ENCODE measurements at places on chromosomes 7 and 10. TPM values are rescaled to one million over a fixed set of nuclear protein-coding genes. Genes with fewer than 3 reads are reported as not detected.

The HBP1 gene
- polyA plus RNA-seq = 55.4 TPM

The HABP2 gene
- polyA plus RNA-seq = 0.10 TPM

The BICC1 gene
- polyA plus RNA-seq = 14.9 TPM

The WAPL gene
- 28.9 TPM for polyA plus RNA-seq

The KDM7A gene
- 8.2 TPM for polyA plus RNA-seq

The TFPI2 gene
- 1.8 TPM for polyA plus RNA-seq

The EPDR1 gene
- polyA plus RNA-seq = 102 TPM

The STRIP2 gene
- polyA plus RNA-seq = 9.3 TPM

The SCART1 gene
- 1.1 TPM for polyA plus RNA-seq

The NEUROG3 gene
- not detected for polyA plus RNA-seq

The CNNM1 gene
- polyA plus RNA-seq = not detected

- no peak for DNase-seq
These were observed 114.8 kb downstream of the LMBR1 start for GRCh38 chr7:156778201-156778600.

GRCh38 chr10:18793951-18794350 is 134.7 kb downstream of the ARL5B start:
- DNase-seq = peak; percentile 17

GRCh38 chr7:70738151-70738885 is 393.6 kb upstream of the GALNT17 start:
- DNase-seq = peak; percentile 18

- peak; percentile 47 for DNase-seq
These were observed 145.1 kb downstream of the GRM8 start for GRCh38 chr7:127107601-127108007.

DNA sequence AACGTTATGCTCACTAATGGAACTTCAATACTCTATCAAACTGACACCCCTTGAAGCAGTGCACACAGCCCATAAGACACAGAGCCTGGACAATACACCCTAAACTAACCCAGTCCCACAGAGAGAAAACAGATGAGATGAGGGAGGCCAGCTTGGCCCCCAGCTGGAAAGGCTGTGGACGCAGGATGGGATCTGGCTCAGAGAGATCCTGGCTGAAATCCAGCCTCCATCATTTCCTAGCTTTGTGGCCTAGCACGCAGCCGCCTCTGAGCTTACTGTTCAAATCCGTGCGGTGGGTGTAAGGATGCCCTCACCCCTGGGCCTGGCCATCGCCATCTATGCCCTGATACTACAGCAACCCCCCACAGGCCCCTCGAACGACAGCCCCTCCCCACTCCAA is 32.7 kb downstream of the SNX8 start:
- DNase-seq = peak; percentile 86

DNA sequence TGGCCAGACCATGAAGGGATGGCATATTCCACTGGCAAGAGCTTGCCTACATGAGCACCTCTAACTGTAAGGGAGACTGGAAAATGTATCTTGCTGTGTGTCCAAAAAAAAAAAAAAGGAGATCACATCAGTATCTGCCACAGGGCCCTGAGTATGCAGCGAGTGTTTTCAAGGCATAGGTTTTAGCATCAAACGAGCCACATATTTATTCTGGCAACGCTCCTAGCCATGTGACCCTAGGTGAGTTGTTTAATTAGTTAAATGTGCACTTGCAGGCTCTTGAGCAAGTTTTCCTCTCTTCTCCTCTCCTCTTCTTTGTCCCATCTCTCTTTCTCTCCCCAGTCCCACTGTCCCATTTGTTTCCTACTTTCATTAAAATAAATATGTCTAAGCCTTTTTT is 428.7 kb upstream of the AKR1E2 start:
- DNase-seq = no peak

- DNase-seq = no peak
These were observed 623 bp downstream of the INPP5A start for GRCh38 chr10:132538031-132538789.

- DNase-seq = no peak
These were observed 49.0 kb downstream of the TMEM270 start for GRCh38 chr7:73909996-73910395.

- peak; percentile 23 for DNase-seq
These were observed 2.5 kb downstream of the SCIN start for GRCh38 chr7:12572941-12573575.

DNA sequence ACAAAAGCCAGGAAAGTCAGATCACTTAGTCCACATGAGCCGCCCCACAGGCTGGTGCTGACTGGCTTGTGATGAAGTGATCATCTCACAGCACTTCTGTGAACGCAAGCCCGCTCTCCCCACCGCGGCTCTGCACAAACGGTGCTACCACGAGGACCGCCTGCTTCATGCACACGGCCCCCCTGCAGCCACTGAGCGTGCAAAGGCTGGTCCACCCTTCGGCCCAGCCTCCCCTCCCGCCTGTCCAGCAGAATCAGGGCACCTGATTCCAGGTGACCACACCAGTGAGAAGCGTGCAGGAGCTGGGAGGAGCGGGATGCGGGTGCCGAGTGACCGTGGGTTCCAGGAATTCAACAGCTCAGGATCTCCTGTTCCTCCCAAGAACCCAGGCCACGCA is 32.2 kb downstream of the MAD1L1 start:
- no peak for DNase-seq

- no peak for DNase-seq
These were observed 195.0 kb downstream of the AHR start for GRCh38 chr7:17493446-17493845.

GRCh38 chr7:37281368-37282092 is 167.1 kb downstream of the ELMO1 start:
- no peak for DNase-seq

DNA sequence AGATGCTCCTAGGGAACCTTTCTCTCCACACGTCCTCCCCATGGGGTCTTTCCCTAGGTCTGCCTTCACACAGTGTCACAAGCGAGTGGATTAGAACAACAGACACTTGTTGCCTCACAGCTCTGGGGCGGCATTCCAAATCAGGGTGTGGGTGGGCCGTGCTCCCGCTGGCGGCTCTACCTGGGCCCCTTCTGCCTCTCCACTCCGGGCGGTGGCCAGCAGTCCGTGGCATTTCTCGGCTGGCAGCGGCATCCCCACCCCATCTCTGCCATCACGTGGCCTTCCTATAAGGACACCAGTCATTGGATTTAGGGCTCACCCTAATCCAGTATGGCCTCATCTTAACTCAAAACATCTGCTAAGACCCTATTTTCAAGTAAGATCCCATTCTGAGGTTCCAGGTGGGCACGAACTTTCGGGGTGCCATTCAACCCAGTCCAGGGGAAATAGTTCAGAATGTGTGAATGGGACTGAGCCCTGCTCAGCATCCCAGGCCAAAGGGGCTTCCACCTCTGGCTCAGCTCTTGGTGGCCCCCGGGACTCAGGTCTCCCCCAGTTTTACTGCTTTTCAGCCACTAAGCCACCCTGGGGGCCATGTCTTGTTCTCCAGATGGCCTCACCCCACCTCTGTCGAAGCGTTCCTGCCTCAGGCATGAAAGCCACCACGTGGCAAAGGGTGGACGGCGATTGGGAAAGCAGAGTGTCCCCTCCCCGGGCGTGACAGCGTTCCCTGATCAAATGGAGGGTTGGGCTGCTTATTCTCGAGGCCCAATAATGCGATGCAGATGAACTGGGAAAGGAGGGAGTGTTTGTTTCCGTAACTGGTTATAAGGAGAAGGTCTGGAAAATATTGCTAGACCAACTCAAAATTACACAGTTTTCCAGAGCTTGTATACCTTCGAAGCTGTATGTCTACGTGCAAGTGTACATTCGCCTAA is 350.0 kb downstream of the GLRX3 start:
- no peak for DNase-seq

DNA sequence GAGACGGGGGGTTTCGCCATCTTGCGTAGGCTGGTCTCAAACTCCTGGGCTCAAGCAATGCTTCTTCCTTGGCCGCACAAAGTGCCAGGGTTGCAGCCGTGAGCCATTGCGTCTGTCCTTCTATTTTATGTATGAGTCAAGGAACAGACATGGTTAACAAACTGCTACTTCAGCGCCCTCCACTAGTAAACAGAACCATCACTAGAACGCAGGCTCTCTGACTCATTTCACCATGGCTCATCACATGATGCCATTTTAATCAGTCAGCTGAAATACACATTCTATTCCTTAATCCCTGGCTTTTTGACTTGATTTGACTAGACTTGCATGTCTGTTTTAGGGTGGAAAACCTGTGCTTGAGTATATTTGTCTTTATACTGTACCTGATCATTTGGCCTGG is 41.3 kb downstream of the CELF2 start:
- DNase-seq = no peak

GRCh38 chr7:55440040-55440690 is 75.0 kb downstream of the LANCL2 start:
- DNase-seq = no peak

GRCh38 chr7:44145969-44146911 is 5.1 kb upstream of the MYL7 start:
- DNase-seq = peak; percentile 58

- DNase-seq = no peak
These were observed 109.3 kb downstream of the AOAH start for GRCh38 chr7:36614959-36615358.

GRCh38 chr10:86547296-86547695 is 25.7 kb upstream of the WAPL start:
- DNase-seq = no peak

DNA sequence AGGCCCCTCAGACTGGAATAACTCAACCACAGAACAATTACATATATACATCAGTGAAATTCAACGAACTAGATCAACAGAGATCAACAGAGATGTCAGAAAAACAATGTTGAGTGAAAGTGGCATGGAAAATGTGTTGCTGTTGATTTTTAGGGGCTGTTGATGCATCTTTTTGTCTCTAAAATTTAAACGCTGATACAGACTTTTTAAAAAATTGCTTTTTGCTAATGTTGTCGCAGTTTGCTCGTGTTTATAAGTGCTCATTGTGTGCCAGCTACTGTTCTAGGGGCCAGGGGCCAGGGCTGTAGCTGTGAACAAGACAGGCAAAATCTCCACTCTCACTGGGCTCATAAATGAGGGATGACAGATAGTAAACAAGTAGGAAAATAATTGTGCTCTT is 18.3 kb downstream of the TMEM248 start:
- DNase-seq = no peak

GRCh38 chr7:157475601-157476000 is 138.8 kb downstream of the DNAJB6 start:
- no peak for DNase-seq

DNA sequence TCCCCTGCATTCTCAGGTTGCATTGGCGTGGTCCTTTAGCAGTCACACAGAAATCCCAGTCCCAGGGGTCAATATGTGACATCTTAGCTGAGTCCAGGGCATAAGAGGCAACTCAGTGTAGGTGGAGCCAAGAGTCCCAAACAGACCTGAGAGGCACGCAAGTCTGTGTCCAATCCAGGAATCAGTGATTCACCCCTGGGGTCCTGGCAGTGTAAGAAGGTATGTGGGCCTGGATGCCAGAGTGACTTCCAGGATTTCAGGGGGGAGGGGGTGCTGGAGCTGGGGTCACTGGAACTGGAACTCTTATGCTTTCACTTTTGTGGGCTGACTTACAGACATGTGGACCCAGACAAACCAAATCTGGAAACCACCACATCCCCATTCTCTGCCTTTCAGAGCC is 26.8 kb downstream of the FRMPD2 start:
- no peak for DNase-seq

- DNase-seq = no peak
These were observed 169.1 kb upstream of the MEOX2 start for GRCh38 chr7:15855525-15856109.

GRCh38 chr7:40219917-40220316 is 85.1 kb downstream of the SUGCT start:
- DNase-seq = no peak

DNA sequence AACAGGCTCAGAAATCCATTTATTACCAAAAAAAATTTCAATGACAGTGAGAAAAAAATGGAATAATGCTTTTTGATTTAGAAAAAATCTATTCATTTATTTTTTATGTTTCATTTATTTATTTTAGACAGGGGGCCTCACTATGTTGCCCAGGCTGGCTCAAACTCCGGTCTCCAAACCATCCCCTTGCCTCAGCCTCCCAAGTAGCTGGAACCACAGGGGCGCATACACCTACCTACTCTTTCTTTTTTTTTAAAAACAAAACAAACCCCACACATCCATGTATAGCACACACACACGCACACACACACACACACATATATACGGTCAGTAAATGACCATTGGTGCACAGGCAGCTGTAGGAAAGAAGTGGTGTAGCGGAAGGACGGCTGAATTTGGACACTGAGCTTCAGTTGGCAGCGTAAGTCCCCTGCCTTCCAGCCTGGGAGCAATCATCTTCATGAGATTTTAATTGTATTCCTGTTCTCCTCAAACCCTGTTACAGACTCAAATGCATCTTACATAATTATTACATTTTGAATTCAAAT is 28.8 kb downstream of the ARL4A start:
- peak; percentile 19 for DNase-seq

DNA sequence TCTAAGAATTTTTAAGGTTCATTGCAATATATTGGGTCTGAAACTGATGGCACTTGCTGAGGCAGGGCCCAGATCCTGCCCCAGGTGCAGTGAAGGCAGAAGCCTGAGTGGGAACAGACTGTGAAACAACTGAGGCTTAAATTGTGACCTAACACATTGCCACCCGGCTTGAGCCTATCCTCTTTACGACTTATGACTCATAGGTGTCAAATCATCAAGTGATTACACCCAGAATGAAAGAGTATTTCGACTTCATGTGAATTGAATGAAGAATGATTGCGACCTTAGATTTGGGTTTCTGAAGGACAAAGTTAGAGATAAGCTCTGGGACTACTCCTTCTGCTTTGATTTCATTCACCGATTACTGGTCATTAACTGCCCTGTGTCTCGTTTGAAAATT is 200.9 kb downstream of the CREB5 start:
- no peak for DNase-seq

DNA sequence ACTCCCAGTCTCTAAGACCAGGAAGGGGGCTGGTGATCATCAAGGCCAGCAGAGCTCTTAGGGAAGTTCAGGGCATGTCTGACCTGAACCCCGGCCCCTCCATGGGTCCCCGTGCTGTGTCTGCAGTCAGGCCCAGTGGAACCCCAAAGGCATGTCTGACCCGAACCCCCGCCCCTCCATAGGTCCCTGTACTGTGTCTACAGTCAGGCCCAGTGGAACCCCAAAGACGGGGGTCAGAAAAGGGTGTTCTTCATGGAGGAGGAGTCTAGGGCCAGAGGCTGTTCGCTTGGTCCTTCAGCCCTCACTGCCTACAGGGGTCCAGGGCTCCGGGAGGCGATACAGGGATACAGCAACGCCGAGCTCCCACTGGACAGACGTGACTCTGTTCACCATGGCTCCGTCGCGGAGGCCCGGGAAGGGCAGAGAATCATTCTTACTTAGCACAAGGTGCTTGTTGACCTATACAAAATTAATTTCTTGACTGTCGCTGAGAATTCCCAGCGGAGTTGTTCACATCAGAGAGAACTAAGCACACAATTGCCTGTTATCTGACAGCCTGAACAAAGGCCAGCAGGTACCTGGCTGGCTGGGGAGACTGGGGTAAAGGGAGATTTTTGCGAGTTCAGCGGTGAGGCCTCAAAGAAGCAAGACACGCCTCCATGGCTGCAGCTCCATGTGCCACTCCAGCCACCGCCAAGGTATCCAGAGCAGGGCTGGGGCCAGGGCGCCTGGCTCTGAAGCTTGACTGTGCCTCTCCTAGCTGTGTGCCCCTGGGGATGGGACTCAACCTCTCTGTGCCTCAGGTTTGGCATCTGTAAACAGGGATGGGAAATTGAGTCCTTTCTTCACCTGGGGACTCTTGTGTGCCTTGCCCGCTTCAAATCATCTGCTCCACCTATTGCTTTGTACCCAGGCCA is 26.8 kb downstream of the EN2 start:
- DNase-seq = no peak

All from hindlimb muscle (tissue), 1 donor.